ENCODE measurements at places on chromosomes 5 and 9.

DNA sequence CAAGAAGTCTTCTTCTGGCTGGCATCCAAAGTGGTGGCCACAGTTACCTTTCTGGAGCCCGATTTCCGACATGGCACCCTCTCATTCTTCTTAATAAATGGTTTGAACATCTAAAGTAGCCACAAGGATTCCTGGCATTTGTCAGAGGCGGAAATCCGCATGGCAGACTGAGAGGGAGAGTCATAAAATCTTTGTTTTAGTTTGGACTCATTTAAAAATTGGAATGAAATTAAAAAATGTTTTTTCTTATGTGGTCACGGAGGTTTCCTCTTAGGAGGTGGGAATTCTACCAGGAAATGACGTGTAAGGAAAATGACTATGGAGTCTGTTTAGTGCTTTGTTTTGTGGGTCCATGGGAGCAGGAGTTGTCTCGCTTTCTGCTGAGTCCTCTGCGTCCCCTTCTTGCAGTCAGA is 133.0 kb upstream of the PTCH1 start:
- no peak for DNase-seq

DNA sequence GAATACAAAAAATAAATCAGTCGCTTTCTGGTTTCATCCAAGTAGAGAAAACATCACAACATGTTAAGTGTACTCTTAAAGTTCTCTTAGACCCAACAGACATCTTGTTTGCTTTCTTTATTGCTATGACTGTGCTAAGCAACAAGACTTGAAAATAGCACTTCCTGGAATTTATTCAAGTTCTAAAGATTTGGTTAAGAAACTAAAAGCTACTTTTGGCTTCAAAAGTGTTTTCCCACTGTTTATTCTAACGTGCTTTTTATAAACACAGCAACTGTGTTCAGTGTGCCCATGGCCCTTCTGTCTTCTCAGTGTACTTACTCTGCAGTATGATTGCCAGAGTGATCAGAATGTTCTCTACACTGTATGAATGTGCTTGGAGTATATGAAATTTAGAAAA is 109.8 kb downstream of the GIN1 start:
- DNase-seq = no peak

DNA sequence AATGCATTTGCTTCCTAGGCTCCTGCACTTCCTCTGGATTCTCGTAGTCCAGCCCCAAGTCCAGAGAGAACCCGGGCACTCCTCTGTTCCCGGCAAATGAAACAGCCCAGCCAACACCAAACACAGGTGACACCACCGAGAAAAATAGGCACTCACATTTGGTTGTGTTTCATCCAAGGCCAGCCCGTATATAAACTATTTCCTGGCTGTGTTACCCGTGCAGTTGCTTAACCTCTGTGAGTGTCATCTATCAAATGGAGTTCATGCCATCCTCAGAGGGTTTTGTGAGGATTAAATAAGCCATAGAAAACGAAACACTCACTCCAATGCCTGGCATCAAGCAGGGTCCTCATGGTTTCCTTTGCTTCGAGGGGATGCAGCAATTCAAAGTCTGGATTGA is 115.2 kb downstream of the BOD1 start:
- DNase-seq = no peak

GRCh38 chr5:439181-439580 is 3.8 kb upstream of the EXOC3 start:
- DNase-seq = no peak

GRCh38 chr9:18791074-18791473 is 241.9 kb downstream of the SAXO1 start:
- no peak for DNase-seq

- no peak for DNase-seq
Observed at GRCh38 chr5:60563696-60564324, 136.2 kb downstream of the DEPDC1B start.

DNA sequence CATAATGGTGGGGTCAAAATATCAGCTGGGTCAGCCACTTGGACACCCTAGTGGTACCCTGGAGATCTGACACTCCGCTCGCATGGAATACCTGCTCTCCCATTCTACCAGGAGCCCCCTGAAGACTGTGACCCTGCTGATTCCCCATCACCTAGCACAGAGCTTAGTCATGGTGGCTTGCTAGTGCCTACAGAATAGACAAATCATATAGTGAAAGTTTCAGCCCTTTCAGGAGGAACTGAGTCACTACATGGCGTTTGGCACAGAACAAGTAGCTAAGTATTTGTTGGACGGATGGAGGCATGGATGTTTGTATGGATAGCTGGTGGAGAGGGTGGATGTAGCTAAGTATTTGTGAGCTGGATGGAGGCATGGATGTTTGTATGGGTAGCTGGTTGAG is 65.3 kb downstream of the LMX1B start:
- DNase-seq = no peak

DNA sequence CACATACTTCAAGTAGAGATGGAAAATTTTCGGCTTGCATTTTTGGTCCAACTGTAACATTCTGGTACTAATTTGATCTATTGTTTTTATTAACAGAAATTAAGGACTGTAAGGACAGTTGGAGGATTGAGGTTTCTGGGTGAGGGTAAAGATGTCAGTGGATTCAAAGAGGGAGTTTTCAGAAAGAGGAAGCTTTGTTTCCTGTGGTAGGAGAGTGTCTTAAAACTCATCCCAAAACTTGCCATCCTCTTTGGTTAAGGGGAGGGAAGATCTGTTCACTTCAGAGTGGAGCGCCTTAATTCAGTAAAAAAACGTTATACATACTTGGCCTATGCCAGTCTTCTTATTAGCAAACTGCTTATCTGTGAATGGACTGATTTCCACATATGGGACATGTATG is 13.8 kb downstream of the CNTRL start:
- DNase-seq = no peak

DNA sequence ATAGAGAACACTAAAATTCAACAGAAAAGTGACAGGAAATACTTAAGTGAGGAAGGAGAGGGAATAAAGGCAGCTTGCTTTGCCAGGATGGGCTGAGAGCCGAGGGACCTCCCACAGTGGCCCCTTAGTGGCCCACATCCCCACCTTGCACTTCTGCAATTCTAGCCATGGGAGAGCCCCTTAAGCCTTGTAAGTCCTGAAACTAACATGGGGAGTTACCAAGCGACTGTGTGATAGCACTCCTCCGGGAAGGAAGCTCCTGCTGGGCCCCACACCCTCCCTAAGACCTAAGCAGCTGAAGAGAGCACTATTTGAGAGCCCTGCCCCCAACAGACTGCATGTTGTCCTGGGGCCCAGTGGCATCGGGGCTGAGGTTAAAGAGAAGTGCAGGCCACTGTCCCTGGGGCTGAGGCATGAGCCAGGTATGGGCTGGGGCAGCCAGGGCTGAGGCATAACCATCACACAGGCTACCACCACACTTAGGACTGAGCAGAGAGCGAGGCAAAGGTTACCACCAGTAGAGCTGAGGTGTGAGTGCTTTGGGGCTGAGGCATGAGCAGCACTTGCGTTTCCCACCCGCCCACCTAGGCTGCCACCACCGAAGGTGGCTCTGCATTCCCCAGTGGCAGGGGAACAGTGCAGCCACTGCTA is 301.8 kb upstream of the TRPC7 start:
- no peak for DNase-seq

DNA sequence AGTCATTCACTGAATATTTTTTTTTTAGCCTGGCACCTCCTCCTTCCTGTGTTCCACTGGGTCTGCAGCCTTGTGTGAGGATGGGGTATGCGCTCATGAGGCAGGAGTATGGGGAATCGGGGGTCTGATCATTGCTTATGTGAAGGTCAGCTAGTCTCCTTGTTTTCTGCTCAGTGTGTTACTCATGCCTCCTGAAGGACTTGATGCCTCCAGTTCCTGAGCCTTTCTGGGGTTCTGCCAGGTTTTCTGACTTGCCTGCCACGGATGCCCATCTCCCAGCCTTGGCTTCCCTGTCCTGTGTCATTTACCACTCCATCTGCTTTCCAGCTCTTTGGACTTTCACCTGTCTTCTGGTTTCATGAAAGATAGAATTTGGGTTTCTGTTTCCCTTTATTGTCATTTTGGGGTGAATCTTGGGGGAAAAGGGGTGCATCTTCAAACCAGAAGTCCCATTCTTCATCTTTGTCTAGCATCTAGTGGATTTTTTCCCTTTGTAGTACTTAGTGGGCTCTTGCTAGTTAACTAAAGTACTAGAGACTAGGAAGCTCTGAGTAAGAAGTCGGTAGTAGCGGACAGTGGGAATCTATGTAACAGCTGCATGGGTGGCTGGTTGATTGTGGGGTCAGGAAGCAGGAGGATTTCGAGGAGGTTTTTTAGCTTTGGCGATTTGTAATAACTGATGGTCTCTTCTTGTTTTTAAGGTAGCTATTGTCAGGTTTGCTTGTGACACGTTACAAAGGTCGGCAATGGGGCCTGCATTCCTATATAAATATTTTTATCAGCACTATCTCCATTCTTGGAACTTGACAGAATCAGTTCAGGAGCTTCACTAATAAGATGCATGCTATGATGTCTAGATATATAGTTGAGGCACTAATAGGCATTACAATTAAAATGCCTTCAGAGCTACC is 8.2 kb downstream of the OTULIN start:
- no peak for DNase-seq
